Stimulated activated CD4-positive, alpha-beta T cell treated with anti-CD3 and anti-CD28 coated beads, Interleukin-1b, Interleukin-23, amount 100 ng/mL, for 1 hour (primary cell): ENCODE measurements at places on chromosomes 7 and 10.

DNA sequence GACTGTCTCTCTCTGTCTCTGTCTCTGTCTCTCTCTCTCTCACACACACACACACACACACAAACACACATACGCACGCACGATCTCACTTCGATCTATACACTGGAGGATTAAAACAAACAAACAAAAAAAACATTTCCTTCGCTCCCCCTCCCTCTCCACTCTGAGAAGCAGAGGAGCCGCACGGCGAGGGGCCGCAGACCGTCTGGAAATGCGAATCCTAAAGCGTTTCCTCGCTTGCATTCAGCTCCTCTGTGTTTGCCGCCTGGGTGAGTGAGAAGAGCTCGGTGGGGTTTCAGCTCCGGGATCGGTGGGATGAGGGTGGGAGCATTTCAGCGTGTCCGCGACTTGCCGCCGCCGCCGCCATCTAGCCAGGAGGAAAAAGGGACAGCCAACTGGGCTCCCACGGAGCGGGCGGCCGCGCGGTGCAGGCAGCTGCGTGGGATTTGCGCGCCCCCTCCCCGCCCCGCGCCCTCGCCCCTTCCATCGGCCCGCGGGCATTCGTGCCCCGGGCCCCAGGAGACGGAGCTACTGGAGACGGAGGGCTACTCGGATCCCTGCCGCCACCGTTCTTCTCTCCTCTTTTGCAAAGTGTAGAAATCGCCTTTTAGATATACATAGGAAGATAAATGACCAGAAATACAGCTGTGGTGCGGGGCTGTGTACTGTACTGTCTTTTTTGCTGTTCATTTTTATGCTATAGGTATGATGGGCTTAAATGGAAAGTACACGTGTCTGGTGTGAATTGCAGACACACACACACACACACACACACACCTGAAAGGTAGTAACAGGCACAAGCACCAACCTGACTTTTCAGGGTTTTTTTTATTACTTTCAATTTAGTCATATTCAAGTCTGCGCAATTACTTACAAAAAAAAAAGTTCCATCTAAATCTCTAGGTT, 581 bp downstream of the PTPRZ1 start:
- DNase-seq: no peak

DNA sequence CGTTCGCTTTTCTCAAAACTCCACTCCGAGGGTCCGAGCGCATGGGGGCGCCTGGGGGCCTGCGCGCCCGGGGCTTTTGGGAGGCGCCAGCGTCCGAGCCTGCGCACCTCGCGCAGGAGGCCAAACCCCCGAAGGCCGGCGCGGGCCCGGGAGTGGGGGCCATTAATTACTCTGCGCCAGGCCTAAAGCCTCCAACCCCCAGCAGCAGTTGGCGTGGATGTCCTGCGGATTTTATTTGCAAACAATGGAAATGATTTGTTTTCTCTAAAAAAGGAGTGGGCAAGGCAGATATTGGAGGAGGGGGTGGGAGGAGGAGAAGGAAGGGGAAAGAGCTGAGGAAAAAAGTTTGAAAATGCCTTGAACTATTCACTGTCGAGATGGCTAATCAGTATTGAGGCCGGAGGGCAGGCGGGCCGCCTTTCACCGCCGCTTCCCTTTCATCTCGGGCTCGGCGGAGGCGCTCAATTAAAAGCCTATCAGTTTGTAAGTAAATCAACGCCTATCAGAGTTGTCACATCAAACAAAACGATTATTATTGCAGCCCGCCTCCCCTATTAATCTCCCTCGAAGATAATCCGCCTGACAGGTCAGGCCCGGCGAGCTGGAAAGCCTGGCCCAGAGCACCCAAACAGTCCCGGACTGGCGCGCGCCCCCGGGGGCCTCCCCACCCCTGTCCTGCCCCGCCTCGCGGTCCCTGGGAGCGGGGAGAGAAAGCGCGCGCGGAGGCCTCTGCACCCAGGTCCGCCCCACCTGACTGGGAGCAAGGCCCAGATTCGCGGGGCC, 3.4 kb upstream of the ZNF503 start:
- DNase-seq: no peak

DNA sequence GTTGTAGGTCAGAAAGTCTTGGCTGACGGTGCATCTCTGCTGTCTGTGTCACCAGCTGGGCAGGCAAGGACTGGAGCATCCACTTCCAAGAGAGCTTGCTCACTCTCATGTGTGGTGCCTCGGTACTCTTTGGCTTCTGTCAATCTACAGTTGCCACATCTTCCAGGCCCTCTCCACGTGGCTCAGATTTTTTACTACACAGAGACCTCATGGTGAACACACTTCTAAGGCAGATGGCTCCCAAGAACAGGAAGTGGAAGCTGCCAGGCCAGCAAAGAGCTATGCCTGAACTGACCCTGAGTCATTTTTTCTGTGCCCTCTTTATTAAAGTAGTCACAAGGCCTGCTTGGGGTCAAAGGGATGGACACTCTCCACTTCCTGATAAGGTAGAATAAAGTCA, 351.5 kb upstream of the AUTS2 start:
- DNase-seq: no peak

GRCh38 chr10:80580638-80581468, 43.2 kb downstream of the SH2D4B start:
- DNase-seq: no peak

GRCh38 chr10:93752761-93753160, 5.0 kb upstream of the LGI1 start:
- DNase-seq: no peak

GRCh38 chr10:15411010-15411409, 39.9 kb upstream of the FAM171A1 start:
- DNase-seq: no peak

GRCh38 chr10:69750011-69750373, 51.7 kb upstream of the COL13A1 start:
- DNase-seq: no peak

DNA sequence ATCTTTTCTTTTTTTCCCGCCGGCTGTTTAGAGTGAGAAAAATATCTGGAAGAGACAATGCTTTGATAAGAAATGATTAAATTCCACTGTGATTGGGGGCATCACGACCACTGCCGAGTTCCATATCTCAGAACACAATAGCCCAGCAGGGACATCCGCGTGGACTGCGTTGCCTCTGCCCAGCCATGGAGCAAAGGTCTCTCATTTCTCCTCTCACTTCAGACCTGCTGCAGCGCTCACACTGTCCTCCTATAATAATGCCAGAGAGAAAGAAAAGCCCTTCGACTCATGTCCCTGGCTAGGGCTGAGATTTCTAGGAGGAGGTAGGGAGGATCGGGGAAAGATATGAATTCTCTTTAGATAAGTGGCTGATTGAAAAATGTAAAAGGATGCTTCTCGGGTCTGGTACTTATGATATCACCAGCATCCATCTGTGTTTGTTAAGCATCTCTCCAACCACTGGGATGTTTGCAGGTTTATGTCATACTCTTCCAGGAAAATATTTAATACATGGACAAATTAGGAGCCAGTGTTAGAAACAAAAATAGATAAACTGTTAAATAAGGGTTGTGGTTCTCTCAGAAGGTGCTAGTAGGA, 472.9 kb upstream of the AKR1E2 start:
- DNase-seq: no peak

- no peak for DNase-seq
Measured at GRCh38 chr10:45063591-45064231, 63.0 kb downstream of the ZNF22 start.

- no peak for DNase-seq
Measured at GRCh38 chr7:13991791-13992595, 2.5 kb upstream of the ETV1 start.

DNA sequence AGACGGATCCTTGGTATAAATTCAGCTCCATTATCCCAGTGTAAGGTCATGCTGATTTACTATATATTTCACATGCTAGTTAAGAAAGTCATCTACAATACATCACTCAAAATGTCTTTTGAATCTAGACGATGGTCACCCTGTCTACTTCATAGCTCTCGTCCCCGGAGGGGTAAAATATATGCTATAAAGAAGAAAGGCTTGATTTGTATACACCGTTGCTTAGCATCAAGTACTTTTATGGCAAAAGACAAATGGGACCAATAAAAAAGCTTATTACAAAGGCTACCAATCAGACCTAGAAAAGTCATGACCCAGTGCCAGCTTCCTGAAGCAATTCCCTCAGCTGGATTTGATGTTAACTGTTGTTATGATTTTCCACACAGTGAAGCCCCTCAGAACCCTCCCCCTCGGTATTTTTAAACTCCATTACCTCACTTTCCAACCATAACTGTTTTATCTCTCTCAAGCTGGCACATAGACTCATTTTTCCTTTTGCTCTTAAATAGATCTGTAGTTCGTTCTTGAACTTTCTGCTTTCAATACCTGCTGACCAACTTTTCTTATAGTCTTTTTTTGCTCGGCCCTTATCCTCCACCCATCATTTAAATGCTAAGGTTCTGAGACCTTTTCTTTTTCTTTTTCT, 104.9 kb downstream of the DOCK4 start:
- DNase-seq: no peak

- no peak for DNase-seq
Measured at GRCh38 chr7:83599131-83599530, 49.8 kb downstream of the SEMA3E start.

GRCh38 chr10:7561985-7562384, 104.8 kb downstream of the ITIH5 start:
- DNase-seq: no peak

- DNase-seq: no peak
Measured at GRCh38 chr10:110153396-110153795, 54.0 kb upstream of the MXI1 start.

DNA sequence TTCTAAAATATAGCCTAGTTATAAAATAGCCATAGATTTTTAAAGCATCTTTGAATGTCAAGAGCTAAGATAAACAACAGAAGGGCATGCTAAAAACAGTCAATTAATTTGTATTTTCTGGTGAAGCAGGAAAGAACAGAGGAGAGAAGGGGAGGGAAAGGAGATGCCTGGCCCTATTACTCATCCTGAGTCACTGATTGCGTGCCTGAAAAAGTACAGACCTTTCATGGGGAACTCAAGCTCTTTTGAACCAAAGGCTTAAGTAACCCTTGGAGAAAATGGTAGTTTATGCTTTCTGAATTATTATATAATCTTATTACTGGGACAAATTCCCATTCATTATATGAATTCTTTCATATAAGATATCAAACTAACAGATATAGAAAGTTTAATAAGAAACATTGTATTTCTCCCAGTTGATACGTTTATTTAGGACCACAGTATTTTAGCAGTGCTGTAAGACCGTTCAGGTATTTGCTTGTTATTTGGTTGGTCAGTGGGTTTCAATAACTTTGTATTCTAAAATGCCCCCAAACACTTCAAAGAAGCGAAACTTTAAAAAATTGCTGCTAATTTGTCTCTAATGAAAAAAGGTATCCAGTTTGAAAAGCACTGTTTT, 151.3 kb downstream of the HGF start:
- no peak for DNase-seq

- no peak for DNase-seq
Measured at GRCh38 chr7:2203766-2204300, 28.9 kb downstream of the MAD1L1 start.

DNA sequence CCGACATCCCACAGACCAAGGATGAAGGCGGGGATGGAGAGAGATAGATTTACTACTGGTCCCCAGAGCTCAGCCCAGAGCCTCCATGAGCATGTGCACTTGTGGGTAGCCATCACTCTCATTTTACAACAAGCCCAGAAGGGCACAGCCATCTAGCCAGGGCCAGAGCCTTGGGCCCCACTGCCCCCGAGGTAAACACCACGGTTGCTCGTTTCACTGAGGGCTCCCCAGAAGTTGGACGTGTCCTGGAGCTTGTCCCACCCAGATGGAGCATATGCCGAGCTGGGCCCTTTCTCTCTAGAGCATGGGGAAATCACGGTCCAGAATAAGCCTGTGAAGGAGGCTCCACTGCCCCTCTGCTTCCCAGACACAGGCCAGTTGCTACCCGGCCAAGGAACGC, 9.0 kb upstream of the TMEM120A start:
- DNase-seq: no peak

DNA sequence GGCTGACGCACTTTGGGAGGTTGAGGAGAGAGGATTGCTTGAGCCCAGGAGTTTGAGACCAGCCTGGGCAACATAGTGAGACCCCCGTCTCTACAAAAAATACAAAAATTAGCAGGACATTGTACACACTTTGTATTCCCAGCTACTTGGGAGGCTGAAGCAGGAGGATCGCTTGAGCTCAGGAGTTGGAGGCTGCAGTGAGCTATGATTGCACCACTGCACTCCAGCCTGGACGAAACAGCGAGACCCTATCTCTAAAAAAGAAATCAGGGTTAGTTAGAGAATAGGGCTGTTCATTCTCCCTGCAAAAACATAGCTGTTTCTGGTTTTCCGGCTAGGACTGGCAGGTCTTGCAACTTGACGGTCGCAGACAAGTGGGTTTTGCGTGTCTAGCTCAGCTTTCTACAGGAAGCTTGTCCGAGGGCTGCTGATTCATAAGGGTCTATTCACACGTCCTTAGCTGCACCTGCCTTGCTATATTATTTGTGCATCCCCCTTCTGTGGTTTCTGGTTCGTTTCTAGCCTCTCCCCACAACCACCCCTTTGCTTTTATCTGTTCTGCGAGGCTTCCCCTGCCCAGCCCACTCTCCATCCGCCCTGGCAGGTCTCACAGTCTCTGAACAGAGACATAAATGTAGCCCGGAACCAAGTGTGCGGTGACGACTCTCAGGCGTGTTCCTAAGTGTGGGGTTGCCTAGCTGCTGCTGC, 10.7 kb downstream of the AMZ1 start:
- DNase-seq: peak; percentile 30

GRCh38 chr10:77644557-77645243, 7.1 kb upstream of the KCNMA1 start:
- no peak for DNase-seq

DNA sequence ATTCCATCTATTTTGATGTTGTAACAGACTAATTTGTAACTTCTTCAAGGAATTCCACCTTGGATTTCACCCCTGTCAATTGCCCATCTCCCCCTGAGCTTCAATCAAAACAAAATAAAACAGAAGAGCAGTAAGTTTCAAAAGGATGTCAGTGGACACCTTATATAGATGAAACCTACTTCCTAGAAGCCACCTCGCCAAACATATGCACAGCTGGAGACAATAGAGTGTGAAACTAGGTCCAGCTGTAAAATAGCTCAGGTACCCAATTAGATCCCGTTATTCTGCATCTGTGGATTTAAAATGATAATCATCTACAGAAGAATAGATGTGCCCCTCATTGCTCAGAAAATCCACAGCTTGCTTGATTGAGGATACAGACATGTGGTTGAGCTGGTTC, 598.6 kb downstream of the SH2D4B start:
- DNase-seq: no peak

DNA sequence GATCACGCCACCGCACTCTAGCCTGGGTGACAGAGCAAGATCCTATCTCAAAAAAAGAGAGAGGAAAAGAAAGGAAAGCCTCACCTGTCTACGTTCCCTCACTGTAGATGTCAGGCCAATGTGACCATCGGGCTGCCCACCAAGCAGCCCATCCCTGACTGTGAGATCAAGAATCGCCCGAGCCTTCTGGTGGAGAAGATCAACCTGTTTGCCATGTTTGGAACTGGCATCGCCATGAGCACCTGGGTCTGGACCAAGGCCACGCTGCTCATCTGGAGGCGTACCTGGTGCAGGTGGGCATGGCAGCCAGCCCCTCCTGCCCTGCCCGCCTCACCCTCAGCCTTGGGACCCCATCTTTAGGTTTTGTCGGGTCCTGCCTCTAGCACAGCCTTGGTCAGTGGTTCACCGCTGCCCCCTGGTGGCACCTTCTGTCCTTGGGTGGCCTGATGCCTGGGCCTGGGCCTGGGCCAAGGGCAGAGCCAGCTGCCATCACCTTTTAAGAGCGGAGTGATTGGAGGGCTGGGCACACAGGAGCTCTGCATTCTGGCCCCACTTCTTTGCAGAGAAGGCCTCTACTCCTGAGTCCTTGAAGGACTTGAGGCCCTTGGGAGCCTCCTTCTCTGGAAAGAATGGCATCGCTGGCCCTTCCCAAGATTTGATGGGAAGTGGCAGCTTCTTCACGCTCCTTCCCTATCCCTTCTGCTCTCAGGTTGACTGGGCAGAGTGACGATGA, 14.4 kb upstream of the AHCYL2 start:
- DNase-seq: peak; percentile 52
